ENCODE measurements at places on chromosomes 7 and 10. TPM values are rescaled to one million over a fixed set of nuclear protein-coding genes. Genes with fewer than 3 reads are reported as not detected.

The TRPV6 gene
- total RNA-seq: not detected

The UTF1 gene
- total RNA-seq: not detected

The SPDYE16 gene
- not detected for total RNA-seq

The MYO1G gene
- under 0.01 TPM for total RNA-seq

The TMEM225B gene
- total RNA-seq: 0.26 TPM

The FGFBP3 gene
- total RNA-seq: 0.32 TPM

The OR6B1 gene
- not detected for total RNA-seq

The PNLIPRP3 gene
- total RNA-seq: not detected

The HOXA4 gene
- total RNA-seq: 1.7 TPM

The CLCN1 gene
- not detected for total RNA-seq

The UFSP1 gene
- 2.2 TPM for total RNA-seq

The C10orf67 gene
- not detected for total RNA-seq

The VOPP1 gene
- 51.1 TPM for total RNA-seq

The IDI2 gene
- total RNA-seq: not detected

The LIPM gene
- total RNA-seq: not detected

The PLCE1 gene
- 25.6 TPM for total RNA-seq

The PHYHIPL gene
- total RNA-seq: not detected

The MEPCE gene
- total RNA-seq: 35.0 TPM

The CADPS2 gene
- 27.3 TPM for total RNA-seq

The AKR1C3 gene
- total RNA-seq: 148 TPM

The AGR2 gene
- 0.86 TPM for total RNA-seq

The DKK1 gene
- total RNA-seq: 90.9 TPM

The HKDC1 gene
- 0.54 TPM for total RNA-seq

The PTF1A gene
- not detected for total RNA-seq

The H2BK1 gene
- total RNA-seq: not detected

The CNPY1 gene
- total RNA-seq: not detected

The SLC13A1 gene
- not detected for total RNA-seq

The GBX1 gene
- not detected for total RNA-seq

Measured in articular chondrocyte of knee joint (primary cell).